ENCODE measurements at places on chromosomes 5 and 9. TPM values are rescaled to one million over a fixed set of nuclear protein-coding genes. Genes with fewer than 3 reads are reported as not detected.
A peak's percentile ranks its signal among the peaks of the same experiment; 100 is the strongest.

GRCh38 chr9:17630531-17630949 is 51.7 kb downstream of the SH3GL2 start:
- no peak for DNase-seq

The KCNN2 gene
- 56.4 TPM for total RNA-seq

DNA sequence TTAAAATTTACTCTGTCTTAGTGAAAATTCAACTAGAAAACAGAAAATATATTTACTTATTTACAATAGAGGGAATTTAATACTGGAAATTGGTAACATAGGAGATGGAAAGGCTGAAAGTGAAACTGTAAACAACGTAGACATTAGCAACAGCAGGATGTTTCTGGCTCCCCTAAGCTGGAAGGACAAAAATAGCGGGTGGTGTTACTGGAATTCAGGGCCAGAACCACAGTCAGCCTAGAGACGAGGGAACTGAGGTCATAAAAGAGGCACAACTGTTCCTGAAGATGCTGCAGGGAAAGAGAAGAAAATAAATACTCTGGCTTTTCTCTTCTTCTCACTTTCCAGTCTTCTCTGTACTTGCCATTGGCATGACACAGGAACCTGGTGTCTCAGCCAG is 80.4 kb upstream of the NIPBL start:
- no peak for DNase-seq

DNA sequence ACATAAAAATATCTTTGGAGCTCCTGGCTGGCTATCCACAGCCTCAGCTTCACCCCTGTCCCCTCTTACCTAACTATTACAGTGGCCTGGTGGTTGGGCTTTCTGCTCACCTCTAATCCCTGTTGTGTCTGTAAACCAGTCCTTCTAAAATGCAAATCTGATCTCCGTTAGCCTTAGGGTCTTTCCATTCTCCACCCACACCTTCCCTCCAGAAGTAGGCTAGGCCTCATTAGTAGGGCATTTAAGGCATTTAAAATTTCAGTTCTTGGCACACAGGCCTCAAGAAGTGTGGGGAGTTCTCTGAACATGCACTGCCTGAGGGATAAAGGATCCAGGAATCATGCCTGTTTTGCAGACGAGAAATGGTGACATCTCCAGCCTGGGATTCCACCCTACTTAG is 26.4 kb upstream of the STC2 start:
- DNase-seq: no peak

DNA sequence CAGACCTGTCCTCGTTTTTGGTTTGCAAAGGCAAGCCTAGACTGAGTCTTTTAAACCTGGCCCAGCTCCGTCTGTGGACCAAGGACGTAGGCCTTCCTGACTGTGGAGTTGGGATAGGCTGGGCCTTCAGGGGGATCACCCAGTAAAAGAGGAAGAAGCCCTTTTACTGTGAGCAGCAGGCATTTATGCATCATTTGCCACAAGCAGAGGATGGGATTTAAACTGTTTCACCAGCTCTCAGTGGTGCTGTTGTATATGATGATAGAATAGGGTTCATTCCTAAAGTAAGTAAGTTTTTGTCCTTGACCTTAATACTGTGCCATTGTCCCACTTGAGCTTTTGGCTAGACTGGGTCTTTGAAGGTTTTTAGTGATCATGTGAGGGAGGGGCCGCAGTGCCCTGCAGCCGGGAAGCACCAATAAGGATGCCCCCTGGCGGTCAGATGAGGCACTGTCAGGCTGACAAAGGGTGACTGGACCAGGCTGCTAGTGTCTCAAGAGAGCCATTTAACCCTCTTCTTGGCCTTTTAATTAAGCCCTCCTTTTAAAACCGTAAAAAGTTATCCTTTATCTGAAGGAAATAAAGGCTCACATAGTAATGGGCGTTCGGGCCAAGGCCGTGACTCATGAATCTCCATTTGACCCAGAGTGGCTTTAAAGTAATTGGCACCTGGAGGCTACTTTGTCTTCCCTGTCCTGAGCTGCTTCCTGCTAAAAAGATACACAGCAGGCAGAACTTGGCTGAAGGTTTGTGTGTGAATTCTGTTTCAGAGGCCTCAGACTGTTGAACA is 74.0 kb downstream of the UBAP1 start:
- peak; percentile 46 for DNase-seq

The FAXDC2 gene
- 9.4 TPM for total RNA-seq

DNA sequence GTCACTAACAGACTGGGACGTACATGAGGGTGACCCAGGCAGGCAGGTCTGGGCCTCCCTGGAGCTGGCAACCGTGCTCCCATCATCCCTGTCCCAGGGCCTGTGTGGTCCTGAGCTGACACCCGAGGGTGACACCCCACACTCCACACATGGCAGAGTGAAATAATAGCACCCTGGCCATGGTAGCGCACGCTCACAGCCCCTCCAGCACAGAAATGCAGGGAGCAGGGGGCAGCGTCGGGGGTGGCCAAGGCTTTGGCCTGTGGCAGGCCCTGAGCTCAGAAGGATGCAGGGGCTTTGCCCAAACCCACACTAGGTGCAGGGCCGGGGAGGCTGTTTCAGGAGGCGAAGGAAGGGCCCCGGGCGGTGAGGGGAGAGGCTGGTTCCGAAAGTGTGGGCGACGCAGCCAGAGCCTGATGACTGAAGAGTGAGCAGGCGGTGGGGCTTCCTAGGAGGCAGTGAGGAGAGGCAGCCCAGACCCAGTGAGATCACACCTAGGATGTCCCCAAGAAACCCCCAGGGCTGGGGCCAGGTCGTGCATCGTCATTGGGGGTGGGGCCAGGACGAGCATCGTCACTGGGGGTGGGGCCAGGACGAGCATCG is 12.9 kb downstream of the OR2V2 start:
- DNase-seq: peak; percentile 92

The SKIC3 gene
- 181 TPM for total RNA-seq

DNA sequence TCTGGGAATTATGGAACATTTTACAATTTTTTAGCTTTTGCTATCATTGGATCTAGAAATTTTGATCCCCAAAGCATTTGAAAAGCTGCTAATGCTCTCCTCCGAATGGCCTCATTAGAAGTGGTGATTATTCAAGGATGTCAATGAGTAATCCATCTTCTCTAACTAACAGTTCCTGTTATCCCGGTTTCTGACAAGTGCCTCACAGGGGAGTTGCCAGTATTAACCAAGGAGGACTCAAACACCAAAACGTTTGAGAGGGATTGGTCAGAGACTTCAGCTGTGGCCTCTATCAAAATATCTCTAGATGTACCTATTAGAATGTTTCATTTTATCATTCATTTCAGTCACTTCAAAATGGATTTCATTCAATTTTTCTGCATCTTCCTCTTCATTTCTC is 208.3 kb upstream of the ITGA1 start:
- DNase-seq: no peak

- no peak for DNase-seq
Measured at GRCh38 chr5:40043916-40044315, 619.1 kb upstream of the DAB2 start.

- no peak for DNase-seq
Measured at GRCh38 chr5:3512361-3513095, 83.1 kb upstream of the IRX1 start.

DNA sequence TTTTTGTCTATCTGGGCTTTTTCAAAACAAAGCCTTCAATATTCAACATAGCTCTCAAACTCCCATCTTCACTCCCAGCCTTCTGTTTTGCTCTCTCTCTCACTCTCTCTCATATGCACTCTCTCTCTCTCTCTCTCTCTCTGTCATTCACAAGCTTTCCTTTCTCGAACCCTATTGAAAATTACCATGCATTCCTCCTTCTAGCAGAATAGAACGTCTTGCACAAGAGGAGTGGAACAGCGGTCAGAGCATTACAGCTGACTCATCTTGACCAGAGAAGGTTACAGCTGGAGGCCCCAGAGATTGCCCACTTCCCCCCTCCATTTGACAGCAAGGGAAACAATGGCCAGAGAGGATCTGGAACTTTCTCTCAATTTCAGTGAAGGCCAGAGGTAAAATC is 51.0 kb upstream of the LIFR start:
- no peak for DNase-seq

DNA sequence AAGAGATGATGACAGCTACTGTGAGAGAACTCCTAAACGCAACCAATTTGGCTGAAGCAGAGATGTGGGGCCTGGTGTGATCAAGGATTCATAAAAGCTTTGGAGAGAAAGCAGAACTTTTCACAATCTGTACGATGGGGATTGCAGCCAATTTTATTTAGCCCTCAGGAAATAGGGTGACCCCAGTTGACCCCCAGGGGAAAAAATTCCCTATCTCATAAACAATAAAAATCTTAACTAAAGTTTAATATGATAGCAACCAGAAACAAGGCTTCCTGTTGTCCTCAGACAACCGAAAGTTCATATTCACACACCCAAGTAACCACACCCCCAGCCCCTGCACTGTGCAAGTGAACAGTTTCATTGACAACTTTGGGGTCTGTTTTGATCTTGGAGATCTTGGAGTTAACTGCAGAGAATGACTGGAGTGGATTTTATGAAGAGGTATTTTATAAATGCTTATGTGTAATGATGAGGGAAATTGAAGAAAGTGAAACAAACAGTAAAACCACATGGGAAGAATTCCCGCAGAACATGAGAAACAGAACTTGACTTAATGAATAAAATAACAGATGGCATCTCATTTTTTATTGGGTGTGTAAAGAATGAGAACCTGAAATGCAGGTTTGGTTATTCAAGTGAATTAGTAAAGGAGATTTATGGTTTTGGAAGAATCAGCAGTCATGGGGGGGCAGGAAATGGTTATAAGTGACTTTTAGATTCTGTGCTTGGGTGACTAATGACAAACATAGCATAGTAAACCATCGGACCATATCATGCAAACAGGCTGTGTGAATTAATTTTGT is 94.5 kb downstream of the PDE4D start:
- DNase-seq: no peak

DNA sequence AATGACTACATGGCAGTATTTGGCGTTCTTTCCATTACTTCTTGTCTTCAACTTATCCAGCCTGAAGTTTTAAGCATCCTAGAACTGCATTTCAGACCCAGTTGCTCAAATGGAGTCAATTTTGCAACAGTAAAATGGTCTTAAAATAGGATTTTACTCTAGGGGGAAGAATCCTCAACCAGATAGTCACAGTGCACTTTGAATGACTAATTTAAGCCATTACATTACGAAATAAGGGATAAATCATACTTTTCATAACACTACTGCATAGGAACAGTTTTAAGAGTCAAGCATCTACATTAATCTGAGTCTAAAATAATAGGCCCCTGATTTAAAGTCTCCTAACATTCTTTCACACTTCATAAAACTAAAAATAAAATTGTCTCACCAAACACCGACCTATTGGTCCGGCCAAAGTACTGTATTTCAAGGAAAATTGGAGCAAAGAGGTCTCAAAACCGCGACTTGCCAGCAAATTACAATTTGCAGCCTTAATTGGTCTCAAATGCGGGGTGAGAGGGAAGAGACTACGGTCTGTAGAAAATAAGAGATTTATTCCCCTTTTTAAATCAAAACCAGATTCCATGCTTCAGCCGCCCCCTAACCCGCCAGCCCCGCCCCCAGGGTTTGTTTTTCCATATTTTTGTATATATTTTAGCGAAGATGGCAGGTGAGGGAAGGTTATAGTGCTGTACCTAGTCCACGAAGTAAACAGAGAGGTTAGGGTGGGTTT is 1.2 kb upstream of the SMARCA2 start:
- no peak for DNase-seq

- no peak for DNase-seq
Measured at GRCh38 chr9:98778711-98779530, 17.4 kb downstream of the ANKS6 start.

The CNOT6 gene
- total RNA-seq: 51.7 TPM

GRCh38 chr9:136690104-136690805 is 3.0 kb upstream of the AGPAT2 start:
- no peak for DNase-seq

- DNase-seq: no peak
Measured at GRCh38 chr5:88203981-88204750, 64.5 kb downstream of the TMEM161B start.

- no peak for DNase-seq
Measured at GRCh38 chr5:71892641-71893365, 173.7 kb downstream of the CARTPT start.

- DNase-seq: no peak
Measured at GRCh38 chr9:137341227-137341626, 39.2 kb upstream of the NRARP start.

DNA sequence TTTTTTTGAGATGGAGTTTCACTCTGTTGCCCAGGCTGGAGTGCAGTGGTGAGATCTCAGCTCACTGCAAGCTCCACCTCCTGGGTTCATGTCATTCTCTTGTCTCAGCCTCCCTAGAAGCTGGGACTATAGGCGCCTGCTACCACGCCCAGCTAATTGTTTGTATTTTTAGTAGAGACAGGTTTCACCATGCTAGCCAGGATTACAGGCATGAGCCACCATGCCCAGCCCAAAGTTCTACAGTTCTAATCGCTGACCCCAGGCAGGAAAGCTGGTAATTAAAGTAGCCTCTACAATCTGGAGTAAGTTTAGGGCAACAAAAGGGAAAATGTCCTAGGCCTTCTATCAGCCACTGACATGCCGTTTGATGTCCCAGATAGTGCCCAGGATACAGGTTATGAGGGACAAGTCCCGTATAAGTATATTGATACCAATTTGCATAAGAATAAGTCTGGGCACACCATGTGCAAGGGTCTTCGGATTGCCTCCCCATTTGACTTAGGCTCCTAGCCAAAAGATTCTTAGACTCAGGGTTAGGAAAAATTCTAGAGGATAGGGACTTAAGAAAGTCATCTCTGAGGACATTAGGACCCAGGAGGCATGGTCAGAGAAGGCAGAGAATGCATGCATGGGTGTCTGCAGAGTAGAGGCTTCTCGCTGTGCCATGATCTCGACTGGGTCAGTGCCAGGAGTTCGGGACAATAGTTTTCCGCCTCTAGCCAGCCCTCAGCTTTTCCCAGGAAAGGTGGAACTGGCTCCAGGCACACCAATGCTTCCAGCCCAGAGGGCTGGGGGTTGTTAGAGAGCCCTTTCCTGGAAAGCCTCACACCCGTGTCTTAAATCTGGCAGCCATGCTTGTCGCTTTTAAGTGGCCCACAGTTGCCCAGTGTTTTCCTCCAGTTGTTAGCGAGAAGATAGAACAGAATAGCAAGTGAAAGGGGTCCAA is 1111.1 kb downstream of the TAF11L14 start:
- DNase-seq: no peak

- DNase-seq: no peak
Measured at GRCh38 chr5:133928587-133929393, 39.6 kb downstream of the C5orf15 start.

The IFNK gene
- total RNA-seq: not detected

DNA sequence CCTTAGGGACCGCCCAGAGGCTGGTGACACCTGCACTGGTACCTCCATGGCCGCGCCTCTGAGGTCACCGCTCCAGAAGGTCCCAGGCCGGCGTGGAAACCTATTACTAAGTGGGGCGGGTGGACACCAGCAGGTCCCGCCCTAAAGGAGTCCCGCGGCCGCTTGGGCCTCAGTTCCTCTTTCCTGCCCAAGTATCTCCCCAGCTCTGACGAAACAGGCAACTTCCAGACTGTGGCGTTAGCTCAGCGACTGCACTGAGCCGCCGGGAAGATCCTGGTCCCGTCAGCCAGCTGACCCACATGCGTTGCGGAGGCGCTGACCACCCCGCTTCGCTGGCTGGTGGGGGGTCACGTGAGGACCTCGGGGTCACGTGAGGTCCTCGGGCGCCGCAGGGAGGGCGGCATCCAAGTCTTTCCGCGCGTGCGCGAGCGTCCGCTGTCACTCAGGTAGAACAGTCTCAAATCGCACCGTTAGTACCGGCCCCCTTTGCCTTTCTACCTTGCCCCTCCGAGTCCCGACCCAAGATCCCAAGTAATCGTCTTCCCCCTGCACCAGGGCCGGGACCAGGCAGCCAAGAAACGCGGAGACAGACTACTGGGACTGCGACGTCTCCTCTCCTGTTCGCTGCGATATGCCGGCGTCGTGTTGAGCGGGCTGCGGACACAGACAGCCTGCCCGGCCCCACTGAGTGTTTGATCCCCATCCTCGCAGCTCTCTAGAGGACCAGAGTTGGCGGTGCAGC is 53.7 kb upstream of the KDM4C start:
- DNase-seq: peak; percentile 91
